ENCODE measurements at places on chromosomes 16 and 17.

DNA sequence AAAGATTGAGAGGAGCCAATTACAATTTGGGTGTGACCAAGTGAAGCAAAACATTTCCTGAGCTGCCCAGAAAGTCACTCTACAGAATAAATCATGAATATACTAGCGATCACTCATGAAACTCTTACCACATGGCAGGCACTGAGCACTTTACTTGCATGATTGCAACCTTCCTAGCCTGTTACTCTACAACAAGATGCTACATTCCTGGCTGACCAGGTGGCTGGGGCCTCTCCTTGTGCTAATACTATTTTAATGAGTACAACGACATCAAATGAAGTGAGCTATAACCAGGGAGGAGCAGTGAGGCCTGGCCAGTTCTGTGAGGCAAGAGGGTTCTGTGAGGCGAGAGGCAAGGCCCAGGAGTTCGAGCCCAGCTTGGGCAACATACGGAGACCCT is 75.2 kb downstream of the CPPED1 start:
- DNase-seq: no peak

DNA sequence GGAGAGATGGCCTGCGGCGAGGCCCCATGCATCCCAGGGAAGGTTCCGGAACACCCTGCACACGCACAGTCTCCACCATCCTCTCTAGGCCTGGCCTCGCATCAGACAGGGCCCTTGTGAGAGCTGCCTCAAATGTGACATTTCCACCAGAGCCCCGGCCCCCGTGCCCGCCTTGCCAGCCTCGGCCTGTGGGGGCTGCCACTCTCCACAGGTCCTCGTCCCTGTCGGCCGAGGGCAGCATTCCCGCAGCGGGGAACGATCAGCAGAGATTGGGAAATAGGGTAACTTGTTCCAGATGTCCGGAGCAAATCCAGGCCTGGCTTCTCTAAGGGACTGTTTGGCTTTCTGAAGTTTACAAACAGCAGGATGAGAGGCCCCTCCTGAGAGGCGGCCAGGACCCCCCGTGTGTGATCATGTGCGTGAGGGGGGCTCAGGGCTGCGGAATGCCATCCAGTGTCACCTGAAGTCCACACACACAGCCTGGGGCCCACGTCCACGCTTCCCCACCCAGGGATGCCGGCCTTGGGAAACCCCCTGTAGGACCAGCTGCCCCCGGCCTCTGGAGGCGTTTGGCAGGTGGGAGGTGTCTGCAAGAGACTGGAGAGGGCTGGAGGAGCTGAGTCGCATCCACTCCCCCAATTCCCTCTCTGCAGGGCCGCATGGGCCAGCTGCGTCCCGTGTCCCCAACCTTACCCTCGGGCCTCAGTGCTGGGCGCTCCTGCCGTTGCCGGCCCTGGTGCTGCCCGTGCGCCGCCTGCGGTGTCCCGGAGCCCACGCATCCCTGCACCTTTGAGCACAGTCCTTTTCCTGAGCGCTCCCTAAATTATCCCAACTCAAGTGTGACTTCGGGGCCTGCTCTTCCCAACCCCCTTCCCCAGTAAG is 70.4 kb downstream of the ZDHHC7 start:
- no peak for DNase-seq

DNA sequence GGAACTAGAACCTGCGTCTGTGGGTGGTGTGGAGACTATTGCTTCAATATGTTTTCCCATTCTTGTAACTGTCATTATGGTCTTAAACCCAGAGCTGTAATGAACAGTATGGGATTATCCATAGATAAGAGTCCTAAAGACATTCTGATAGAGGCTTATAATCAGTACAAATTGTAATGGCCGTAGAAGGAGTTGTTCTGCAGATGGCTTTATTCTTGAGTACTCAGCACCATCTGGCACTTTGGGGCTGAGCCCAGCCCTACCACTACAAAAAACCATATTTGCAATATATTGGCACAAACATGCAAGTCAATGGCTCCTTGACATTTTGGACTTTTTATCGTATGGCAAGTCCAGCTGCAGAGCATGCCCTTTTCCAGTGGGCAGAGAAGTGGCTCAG is 150.0 kb downstream of the HS3ST4 start:
- DNase-seq: no peak

- peak; percentile 20 for DNase-seq
Measured at GRCh38 chr16:85750827-85751697, at the start of gene C16orf74. Gene C16orf74 (minus strand): TSS chr16:85751096. CDS start chr16:85735217, 15,879 bp downstream.

- DNase-seq: no peak
Measured at GRCh38 chr17:5571281-5571680, 13.0 kb downstream of the NLRP1 start.

DNA sequence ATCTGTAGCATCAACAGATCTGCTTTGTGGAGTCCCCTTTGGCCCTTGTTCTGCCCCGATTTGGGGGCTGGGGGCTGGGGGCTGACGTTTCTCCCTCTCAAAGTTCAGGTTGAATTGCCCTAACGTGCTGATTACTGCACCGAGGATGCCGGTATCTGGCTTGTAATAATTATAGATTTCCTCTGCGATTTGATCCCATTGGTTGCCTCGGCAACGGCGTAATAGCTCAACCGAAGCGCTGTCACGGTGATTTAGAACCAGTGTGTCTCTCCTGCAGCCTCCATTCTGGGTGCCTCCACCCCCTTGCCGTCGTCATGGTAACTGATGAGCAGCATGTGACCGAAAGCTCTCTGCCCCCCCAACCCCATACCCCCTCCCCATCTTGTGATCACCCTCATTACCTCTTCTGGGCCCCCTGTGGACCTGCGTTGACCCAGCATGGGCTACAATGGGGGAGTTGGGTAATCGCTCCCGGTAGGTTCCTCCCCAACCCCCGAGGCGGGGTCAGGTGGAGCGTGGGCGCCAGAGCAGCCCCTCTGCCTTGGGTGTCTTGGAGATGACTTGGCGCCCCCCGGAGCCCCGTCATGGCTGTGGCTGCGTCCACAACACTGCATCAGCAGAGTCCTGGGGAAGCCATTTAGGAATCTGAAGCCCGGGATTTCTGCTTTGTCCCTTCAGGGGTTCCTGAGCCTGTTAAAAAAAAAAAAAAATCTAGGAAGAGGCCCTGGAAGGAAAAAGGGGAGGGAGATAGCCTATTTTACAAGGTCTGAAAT is 38.4 kb downstream of the ABAT start:
- no peak for DNase-seq

DNA sequence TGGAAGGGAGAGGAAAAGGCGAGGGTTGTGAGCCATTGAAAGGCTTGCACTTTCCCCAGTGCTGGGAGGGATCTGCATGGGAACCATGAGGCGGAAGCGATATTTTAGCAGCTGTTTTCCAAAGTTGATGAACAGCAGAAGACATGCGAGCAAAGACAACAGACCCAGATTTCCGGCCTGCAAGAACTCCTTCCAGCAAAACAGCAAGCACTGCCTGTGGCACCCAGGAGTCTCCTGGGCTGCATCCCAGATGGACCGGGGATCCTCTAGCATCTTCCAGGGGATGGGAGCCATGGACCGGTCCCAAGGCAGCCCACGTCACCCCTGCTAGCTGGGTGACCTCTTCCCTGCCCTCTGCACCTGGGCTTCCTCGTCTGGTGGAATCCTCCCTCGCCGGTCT is 162.8 kb downstream of the IRF8 start:
- DNase-seq: no peak

GRCh38 chr17:41536741-41537613 is 8.9 kb upstream of the KRT19 start:
- no peak for DNase-seq

DNA sequence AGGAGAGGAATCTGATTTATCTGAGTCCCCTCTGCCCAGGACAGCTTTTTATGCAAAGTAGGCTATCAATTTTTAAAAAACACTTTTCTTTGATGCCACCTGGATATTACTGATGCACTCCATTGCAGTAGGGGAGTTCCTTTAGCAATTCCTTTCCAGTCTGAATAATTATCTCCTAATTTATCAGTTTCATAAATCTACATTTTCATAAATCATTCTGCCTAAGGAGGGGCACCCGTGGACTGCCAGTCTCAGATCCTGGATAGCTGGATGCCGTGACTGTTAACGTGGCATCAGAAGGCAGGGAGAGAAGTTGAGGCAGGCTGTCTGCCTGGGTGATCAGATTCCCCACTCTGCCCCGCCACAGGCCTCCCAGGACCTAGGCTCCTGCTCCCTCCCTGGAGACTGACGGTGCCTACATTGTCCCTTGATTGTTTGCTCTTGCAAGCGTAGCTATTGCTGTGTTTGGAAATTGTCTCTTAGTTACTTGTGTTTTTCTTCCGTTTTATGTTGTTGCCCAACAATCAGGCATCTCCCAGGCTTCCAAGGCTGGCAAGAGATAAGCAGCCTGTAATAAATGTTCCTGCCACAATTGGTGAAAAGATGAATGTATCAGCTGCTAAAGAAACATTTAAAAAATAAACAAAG is 75.2 kb downstream of the KATNIP start:
- DNase-seq: peak; percentile 8

GRCh38 chr17:8803531-8804420 is 4.6 kb upstream of the MFSD6L start:
- DNase-seq: no peak

DNA sequence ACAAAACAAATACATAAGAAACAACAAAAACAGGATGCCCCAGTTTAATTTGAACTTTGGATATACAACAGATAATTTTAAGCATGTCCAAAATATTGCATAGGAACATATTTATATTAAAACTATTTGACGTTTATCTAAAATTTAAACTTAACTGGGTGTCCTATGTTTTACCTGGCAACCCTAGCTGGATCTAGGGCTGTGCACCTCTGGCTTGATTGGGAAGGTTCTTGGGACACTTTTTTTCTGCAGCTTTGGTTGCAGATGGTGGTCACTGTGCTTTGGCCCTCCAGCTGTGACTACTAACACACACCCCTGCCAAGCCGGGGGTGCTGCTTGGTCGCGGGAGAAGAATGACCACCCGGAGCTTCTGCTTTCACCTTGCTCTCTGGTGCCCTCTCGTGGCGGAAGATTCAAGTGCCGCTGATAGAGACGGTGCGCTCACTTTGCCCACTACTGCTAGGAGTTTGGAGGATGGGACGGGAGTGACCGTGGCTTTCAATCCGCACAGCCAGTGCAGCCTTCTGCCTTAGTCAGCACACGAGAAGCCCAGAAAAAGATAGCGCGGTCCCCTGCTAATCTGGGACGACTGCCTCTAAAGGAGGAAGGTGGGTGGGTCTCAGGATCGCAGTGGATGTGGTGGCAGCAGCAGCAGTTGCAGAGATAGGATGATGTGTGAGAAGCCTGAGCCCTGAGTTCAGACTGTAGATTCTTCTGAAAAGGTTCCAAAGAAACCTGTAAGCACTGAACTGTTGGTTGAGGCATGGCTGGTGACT is 6.7 kb downstream of the SPACA3 start:
- peak; percentile 88 for DNase-seq

- DNase-seq: no peak
Measured at GRCh38 chr16:17309510-17309909, 161.2 kb downstream of the XYLT1 start.

- peak; percentile 98 for DNase-seq
Measured at GRCh38 chr17:75632863-75633485, at the start of gene SMIM5. Gene SMIM5 (plus strand): TSS chr17:75633434. CDS start chr17:75640202, 6,768 bp downstream.

GRCh38 chr16:68481636-68482035 is 33.3 kb upstream of the SMPD3 start:
- DNase-seq: no peak

DNA sequence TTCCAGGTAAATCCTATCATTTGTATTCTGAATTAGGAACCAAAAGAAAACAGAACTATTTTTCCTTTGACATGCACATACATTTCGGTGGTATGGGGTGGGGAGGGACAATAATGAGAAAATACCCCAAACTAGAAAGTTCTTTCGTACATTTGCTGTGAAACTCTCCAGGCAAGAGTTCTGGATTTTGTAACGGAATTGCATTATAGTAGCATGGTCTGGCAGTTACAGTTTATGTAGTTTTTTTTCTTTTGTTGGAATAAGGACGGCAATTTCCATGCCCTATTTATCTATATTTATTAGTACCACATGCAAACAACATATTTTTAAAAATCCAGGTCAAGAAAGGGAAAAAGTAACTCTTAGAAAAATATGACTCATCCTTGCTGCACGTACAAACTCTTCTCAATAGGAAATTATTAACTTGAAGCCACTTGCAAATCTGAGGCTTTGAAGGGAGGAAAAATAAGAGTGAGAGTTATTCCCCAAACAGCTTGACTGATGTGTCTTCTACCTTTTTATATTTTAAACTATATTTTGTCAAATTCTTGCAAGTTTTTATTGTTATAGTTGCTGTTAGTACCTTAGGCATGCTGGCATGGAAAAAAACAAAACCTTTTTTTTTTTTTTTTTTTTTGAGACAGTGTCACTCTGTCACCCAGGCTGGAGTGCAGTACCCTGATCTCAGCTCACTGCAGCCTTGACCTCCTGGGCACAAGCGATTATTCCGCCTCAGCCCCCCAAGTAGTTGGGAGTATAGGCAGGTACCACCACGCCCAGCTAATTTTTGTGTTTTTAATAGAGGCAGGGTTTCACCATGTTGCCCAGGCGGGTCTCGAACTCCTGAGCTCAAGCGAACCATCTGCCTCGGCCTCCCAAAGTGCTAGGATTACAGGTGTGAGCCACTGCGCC is 69.3 kb downstream of the WWP2 start:
- no peak for DNase-seq

GRCh38 chr17:57779706-57780105 is 34.6 kb upstream of the CCDC182 start:
- DNase-seq: no peak

All from myocyte (in vitro differentiated cells).